ENCODE measurements at places on chromosomes 2 and 18.

DNA sequence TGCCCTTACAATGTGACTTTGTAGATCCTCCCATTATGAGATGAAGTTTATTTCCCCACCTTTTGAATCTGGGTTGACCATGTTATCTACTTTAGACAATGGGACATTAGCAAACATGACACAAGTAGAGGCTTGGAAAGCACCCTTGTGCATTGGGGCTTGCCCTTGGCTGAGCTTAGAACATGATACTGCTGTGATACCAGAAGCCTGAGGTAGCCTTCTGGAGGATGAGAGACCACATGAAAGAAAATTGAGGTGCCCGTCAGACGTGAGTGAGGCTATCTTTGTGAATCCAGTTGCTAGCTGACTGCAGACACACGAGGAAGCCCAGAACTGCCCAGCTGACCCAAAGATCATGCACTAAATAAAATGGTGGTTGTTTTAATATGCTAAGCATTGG, 341.2 kb downstream of the CYP26B1 start:
- no peak for DNase-seq

GRCh38 chr18:62838475-62839098, 123.2 kb downstream of the PHLPP1 start:
- no peak for DNase-seq

- no peak for DNase-seq
Measured at GRCh38 chr2:56248965-56249742, 65.4 kb downstream of the CCDC85A start.

DNA sequence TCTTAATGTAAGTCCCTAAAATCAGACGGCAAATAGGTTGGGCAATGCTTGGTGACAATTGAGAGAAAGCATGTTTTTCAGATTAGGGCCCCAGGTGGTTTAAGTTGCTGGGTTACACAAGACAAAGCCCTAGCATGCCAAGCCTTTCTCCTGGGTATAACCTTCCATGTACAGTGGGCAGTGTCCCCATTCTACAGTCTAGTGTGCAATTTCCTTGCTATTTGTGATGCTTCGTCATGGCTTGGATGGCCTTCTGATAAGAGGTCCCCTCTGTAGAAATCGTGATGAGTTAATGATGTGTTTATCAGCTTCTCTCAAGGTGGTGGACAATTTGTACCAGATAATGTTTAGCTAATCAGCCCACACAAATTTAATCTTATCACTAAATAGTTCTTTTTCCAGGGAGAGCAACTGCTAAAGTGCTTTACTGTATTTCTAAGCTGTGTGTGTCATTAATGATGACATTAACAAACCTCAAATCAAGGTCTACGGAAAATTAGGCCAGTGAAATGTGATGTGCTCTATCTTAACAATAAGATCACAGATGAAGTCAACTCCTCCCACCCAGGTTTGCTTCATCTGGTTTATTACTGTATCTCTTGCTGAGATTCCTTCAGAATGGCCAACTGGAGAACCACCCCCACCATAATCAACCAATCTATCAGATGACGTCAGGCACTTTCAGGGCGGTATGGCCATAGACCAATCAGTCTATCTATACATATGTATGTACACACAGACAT, 61.7 kb downstream of the PLB1 start:
- DNase-seq, result no peak

DNA sequence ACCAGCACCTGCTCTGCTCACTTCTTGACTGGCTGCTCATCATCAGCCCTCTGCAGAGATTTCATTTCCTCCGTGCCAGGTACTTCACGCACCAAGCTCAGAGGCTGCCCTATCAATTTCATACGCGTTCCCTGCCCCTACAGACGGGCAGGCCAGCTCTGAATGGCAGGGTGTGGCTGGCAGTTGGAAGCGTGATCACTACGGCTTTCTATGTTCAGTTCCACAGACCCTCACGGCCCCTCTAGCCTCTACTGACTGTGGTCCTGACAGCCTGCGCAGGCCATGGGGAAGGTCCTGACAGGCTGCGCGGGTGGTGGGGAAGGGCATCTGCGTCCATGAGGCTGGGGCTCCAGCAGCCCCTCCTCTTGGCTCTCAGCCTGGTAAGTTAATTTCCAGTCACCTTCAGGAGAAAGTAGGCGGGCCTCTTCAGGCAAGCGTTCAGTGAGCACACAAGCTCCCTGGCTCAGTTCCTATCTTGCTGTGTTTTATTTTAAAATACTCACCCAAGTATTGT, 154.8 kb downstream of the ZNF236 start:
- DNase-seq, result no peak

- no peak for DNase-seq
Measured at GRCh38 chr2:232843834-232844233, 26.2 kb upstream of the SNORC start.

- DNase-seq, result no peak
Measured at GRCh38 chr2:128433911-128434550, 115.4 kb upstream of the HS6ST1 start.

DNA sequence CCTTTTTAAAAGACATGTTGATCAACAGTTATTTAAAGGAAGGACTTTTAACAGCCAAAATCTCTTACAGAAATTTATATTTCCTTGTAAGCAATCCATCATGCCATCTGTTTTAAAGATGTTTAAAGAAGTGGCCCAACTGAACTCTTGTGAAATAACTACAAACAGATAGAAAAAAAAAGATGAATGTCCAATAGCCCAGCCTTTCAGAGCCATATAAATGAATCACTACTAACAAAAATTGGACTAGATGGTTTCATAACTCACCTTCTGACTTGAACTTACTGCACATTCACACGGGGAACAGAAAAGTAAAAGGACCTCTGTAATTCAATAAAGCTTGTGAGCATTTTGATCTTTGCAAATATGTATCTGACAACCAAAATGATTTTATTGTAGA, 319.0 kb upstream of the CHAC2 start:
- DNase-seq, result no peak

DNA sequence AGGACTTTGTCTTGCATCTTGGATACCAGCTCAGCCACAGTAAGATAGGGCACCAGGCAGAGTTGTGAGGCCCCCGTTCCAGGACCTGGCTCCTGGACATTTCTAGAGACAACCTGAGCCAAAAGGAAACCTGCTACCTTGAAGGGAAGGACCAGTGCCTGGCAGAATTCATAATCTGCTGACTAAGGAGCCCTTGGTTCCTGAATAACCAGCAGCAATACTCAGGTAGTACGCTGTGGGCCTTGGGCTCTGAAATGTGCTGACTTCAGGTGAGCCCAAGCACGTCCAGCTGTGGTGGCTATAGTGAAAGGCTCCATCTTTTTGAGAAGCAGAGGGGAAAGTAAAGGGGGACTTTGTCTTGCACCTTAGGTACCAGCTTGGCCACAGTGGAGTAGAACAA, 28.5 kb downstream of the SERPINB11 start:
- no peak for DNase-seq

DNA sequence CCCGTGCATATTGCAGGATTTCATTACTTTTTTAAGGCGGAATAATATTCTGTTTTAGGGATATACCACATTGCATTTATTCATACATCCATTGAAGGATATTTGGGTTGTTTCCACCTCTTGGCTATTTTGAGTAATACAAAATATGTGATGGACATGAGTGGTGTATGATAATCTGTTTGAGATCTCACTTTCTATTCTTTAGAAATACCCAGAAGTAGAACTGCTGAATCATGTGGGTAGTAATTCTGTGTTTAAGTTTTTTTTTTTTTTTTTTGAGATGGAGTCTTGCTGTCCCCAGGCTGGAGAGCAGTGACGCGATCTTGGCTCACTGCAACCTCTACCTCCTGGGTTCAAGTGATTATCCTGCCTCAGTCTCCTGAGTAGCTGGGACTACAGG, 201.4 kb downstream of the NYAP2 start:
- DNase-seq, result no peak

DNA sequence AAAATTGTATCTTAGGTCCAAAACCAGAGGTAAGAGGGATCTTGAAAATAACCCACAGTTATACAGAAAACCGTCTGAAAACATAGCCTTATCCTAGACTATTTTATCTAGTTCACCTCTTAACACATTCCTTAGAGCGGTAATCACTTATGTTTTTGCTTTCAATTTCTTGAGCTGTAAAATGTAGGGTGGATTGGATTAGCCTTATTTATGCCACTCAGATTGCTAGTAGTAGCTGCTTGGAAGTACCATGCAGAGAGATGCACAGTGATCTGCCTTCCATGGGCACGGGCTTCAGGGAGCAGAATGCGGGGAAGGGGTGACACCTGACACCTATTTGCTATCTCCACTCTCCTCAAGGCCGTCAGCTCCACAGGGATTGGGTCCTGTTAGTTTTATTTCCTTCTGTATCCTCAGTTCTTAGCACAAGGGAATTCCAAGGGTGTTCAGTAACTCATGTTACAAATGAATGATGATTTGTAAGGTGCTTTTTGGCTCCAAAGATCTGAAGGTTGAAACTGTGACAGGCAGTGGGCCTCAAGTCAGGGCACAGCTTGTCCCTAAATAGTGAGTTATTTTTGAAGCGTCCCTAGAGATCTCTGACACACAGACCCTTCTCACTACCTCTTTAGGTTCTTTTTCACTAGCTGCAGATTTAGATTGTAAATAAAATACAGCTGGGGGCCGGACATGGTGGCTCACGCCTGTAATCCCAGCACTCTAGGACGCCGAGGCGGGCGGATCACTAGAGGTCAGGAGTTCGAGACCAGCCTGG, 64.0 kb upstream of the PMAIP1 start:
- DNase-seq, result no peak

DNA sequence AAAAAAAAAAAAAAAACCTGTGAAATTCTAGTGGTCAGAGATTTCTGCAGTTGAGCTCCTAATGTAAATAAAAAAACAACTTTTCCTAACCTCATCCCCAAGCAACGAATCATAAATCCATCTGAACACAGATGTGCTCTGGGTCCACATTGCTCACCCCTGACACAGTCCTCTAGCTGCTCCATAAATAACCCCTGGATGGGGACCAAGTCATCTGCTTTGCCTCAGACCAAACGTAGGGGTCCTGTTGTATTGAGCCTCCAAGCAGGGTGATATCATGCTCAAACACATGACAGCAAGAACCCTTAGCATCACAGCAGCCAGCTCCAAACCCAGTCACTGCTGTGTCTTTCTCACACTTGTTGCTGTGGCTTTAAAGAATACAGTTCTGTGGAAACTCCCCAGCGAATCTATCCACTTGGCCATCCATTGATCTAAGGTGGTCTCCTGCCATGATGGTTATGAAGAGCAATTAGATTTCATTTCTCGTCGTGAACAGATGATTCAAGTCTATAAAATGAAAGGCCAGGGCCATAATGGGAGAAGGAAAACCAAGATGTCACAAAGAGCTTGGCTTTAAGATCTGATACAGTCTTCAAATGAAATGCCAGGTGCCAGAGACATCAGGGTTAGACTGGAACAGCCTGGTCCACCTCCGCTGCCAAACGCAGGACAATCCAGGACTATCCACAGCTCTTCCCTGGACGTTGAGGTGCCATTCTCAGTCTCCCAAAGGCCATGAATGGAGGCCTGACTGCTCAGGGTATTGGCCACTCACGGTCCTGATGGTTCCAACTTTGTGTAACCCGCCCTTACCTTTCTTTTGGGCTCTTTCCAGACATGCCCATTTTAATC, 39.0 kb downstream of the TBC1D8 start:
- DNase-seq, result no peak

GRCh38 chr2:180520206-180520605, 460.2 kb upstream of the UBE2E3 start:
- no peak for DNase-seq

DNA sequence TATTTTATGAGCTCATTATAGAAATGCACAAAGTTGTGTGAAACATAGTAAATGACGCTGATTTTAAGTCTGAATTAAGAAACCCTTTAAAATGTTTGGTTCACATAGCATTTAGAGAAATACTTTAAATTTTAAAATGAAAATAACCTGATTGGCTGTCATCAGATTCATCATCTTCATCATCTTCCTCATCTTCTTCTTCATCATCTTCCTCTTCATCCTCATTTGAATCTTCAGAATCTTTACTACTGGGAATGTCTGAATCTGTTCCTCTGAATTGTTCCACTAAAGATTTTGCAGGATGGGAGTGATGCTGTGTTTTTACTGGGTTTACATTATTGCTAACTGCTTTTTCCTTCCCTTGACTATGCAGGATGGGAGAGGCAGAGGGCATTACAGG, 146.1 kb upstream of the WDSUB1 start:
- no peak for DNase-seq

DNA sequence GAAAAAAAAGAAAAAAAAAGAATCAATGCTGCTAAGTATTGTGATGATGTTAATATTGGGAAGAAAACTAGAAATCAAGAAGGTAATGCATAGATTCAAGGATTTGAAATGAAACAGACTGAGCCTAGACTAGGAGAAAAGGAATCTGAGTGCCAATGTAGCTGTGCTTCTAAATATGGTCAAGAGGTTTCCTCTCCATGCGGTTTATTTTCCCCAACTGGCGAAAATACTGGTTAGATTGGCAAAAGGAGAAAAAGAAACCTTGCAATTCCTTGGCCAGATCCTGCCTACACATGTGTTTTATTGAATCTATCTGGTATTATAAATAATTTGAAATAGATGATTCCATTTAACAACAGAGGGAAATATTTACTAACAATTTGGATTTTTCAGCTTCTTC, 5.7 kb downstream of the SCN3A start:
- DNase-seq, result no peak

DNA sequence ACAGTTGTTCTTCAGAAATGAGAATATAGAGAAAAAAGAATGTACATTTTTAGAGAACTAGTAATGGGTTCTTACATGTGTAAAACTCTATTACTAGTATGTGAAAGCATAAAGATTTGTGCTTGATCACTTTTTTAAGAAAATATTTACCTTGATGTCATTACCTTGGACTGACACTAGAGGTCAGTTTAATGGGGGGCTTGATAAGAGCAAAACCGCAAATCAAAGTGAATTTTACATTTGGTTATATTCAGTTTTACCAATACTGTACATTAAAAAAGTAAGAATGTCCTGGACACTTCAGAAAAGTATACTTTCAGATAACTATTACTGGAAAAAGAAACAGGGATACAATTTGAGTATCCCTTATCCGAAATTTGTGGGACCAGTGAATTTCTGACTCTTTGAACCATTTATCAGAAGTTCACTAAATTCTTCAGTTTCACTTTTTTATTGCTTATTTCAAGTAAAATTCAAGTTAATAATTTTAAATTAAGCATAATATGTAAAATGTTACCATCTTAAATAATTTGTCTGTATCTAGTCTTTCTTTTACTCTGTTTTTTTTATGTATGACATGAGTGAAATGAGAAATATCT, 1149.5 kb downstream of the DSC3 start:
- DNase-seq, result no peak
